Myocyte (in vitro differentiated cells): ENCODE measurements at places on chromosomes 2 and 18. TPM values are rescaled to one million over a fixed set of nuclear protein-coding genes. Genes with fewer than 3 reads are reported as not detected.

DNA sequence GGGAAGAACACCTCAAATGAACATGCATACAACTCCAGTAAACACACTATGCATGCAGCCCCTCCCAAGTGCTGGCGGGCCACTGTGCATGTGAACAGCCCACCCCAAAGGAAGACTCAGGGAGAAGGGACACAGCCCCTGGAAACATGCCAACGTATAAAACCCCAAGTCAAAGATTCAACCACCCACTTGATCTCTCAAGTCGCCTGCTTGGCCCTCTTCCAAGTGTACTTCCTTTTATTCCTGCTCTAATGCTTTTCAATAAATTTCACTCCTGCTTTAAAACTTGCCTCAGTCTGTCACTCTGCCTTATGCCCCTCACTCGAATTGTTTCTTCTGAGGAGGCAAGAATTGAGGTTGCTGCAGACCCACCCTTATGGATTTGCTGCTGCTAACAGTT is 139.1 kb downstream of the C1D start:
- DNase-seq, result no peak

DNA sequence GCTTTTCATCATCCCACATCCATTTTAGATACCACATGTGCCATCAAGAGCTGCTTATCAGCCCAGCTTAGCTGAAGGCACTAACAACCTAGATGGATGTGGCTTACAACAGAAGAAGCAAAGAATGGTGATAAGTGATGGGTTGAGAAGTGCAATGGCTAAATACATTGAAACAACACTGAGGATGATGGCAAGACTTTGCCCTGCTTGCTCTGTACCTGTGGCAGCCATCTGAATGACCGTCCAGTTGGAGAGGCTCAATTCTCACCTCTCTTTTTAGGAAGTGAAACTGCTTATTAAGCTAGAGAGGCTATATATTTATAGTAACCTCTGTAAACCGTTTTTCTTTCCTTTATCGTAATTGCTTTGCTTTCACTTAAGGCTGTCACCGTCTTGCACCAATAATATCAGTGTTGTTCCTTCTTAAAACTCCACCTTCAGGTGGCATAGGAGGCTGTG is 5.7 kb downstream of the GPATCH11 start:
- DNase-seq, result no peak

- DNase-seq, result no peak
These were observed 195.5 kb downstream of the ANAPC1 start for GRCh38 chr2:111688482-111688881.

GRCh38 chr2:45813003-45813941 is 161.8 kb downstream of the PRKCE start:
- no peak for DNase-seq

DNA sequence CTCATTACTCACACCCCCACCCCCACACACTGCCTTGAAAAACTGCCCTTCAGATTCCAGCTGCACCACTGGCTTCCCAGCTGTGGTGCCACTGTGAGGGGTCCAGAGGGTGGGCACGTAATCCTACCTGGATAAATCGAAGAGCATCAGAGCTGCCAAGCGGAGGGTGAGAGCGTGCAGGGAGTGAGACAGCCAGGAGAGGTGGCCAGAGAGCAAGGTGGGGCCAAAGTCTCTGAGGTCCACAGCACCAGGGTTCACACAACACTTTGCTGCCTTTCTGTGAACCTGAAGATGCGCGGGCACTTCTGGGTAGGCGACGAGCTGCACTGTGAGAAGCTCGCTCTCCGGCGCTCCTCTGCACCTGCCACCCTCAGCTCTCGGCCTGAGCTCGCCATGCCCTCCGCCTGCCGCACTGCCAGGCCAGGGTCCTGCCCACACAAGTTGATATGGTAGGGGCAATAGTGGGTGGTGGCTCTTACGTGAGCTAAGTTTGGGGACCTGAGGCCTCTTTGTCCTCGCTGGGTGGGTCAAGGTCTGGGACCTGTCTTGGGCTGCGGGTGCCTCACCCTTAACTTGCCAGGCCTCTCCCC is 83.9 kb downstream of the MARCO start:
- no peak for DNase-seq

DNA sequence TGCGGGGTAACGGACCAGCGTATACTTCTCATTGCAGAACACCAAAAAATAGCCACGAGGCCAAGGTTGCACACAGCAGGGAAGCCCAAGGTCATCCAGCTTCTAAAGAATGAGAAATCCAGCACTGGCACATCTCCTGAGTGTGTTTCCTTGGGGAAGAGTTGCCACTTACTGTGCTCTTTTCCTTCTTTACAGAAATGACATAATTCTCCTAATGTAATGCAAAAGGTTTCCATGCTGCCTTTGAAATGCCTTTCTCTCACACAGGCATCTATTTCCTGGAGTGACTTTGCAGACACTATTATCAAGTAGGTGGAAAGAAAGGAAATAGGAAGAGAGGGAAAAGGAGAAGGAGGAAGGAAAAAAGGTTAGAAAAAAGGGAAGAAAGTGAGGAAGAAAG is 862.1 kb upstream of the CELF4 start:
- no peak for DNase-seq

The BOD1L2 gene
- total RNA-seq, result 0.08 TPM in 1 of 2 replicates, not detected in the other

- DNase-seq, result no peak
These were observed 783.7 kb upstream of the SOX11 start for GRCh38 chr2:4908461-4908860.

The IL1R2 gene
- not detected in 2 replicates for total RNA-seq

DNA sequence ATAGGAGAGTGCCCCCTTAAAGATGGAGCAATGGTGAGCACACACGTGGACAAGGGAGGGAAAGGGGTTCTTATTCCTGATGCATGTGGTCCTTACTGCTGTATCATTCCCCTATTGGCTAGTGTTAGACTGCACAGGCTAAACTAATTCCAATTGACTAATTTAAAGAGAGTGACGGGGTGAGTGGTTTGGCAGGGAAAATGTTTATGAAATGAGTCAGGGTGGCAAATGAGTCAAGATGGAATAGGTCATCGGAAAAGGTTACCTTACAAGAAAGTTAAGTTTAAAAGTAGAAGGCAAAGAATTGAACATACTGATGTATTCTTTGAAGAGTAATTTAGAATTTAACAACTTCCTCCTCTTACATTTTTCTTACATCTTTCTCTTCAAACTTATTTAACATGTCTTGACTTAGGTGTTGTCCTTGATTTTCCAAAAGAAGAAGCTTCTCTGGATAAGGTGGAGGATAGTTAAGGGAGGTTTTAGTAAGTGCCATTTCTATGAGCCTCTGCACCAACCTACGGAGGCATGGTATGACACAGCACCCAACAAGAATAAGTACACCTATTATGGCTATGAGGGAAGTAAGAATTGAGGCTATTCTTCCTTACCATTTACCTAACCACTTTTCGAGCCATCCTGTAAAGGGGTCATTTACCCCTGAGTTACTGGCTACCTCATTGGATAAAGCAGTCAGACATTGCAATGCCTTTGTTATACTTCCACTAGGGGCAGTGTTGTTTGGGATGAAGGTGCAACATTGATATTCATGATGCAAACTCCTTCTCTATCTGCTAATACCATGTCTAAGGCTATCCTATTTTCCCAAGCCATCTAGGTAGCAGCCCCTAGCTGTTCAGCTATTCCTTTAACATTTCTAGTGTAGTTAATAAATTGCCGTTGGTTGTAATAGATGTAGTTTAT is 1345.8 kb upstream of the LRRTM1 start:
- no peak for DNase-seq

- no peak for DNase-seq
These were observed 15.3 kb upstream of the ARID5A start for GRCh38 chr2:96521219-96521618.

- DNase-seq, result no peak
These were observed 19.2 kb downstream of the SH3RF3 start for GRCh38 chr2:109148117-109148746.

The ZNF385B gene
- 1.2 and 2.9 TPM in 2 replicates for total RNA-seq

DNA sequence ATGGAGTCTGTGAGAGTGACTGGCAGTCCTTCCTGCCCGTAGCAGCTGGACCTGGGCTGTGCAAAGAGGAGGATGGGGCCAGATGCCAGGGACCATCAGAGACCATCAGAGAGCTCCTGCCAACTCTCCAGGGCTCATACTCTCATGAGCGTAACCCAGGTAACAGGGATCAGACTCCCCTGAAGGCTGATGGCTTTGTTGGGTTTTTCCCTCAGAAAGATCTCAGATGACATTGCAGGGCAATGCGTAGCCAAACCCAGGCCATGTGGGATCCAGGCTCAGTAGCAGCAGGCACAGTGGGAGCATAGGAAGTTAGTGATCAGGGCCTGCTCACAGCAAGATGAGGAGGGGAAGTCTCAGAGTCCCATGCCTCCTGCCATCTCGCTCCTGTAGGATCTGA is 218.0 kb downstream of the LOXHD1 start:
- no peak for DNase-seq

DNA sequence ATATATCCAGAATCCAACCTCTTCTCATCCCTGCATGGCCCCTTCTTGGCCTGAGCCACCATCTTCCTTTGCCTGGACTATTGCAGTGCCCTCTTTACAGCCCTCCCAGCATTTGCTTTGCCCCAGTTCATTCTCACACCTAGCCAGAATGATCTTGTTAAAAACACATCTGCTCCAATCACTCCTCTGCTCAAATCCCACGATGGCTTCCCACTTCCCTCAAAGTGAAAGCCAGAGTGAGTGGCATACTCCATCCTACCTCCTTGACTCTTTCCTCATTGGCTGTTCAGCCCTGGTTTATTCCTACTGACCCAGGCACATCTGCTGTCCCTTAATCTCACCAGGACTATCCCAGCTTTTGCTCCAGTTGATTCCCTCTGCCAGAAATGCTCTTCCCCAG is 14.7 kb downstream of the SULT6B1 start:
- DNase-seq, result peak; percentile 42

- DNase-seq, result peak; percentile 84
These were observed 31.1 kb downstream of the SLC40A1 start for GRCh38 chr2:189549449-189549832.

The FSHR gene
- 0.16 and 0.19 TPM in 2 replicates for total RNA-seq

The C18orf54 gene
- total RNA-seq, result 1.8 and 3.0 TPM in 2 replicates

- DNase-seq, result no peak
These were observed 6.9 kb downstream of the RAB31 start for GRCh38 chr18:9715088-9715343.

GRCh38 chr2:24153478-24153877 is 21.4 kb upstream of the FAM228A start:
- DNase-seq, result no peak

- DNase-seq, result peak; percentile 5
These were observed 407.0 kb downstream of the DSEL start for GRCh38 chr18:67109535-67109934.

GRCh38 chr2:20434588-20435294 is 12.1 kb upstream of the RHOB start:
- no peak for DNase-seq

DNA sequence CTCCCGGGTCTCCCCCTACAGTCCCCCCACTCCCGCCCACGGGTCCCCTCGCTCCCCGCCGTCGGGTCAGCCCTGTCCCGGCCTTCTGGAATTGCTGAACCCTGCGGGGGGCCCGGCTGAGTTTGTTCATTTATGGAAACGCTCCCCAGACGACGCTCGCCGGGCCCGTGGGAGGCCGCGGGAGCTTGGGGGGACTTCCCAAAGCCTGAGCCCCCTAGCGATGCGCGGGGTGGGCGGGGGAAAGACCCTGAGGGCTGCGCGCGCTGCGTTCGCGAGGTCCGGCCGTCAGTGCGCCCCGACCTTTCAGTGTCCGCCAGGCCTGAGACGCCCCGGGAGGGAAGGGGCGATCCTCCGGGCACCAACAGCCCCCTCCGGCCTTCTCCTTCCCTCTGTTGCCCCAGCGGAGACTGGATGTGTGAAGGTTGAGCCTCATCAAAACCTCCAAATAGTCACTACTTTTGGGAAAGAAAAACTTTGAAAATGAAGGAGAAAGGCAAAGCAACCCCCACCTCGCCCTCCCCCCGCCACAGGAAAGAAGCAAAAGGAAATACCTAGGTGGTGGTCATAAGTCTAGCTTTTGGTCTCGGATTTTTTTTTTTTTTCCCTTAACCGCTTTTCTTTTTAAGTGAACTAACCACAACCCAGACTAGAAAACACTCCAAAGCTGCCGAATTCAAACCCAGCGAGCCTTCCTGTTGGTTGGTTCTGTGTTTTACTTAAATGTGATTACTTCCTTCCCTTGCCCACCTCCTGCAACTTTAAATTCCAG is 509 bp upstream of the CYS1 start:
- no peak for DNase-seq

The NYAP2 gene
- total RNA-seq, result 0.05 TPM in 1 of 2 replicates, not detected in the other

GRCh38 chr18:58581265-58581664 is 47.6 kb downstream of the ALPK2 start:
- peak; percentile 85 for DNase-seq

The GALR1 gene
- total RNA-seq, result not detected in 2 replicates

The SERPINB7 gene
- total RNA-seq, result 4.5 and 6.4 TPM in 2 replicates

DNA sequence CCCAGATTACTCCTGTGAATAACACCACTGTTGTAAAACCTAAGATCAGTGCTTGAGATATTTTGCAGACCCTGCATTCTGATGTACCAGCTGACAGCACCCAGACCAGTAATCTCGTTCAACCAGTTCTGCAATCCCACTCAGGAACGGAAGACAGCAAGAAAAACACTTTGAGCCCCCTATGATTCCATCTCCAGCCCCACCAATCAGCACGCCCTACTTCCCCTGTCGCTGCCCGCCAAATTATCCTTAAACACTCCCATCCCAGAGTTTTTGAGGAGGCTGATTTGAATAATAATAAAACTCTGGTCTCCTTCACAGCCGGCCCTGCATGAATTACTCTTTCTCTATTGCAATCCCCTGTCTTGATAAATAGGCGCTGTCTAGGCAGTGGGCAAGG is 173.9 kb upstream of the CDH2 start:
- no peak for DNase-seq

GRCh38 chr2:203999835-204000234 is 63.3 kb downstream of the ICOS start:
- DNase-seq, result no peak

DNA sequence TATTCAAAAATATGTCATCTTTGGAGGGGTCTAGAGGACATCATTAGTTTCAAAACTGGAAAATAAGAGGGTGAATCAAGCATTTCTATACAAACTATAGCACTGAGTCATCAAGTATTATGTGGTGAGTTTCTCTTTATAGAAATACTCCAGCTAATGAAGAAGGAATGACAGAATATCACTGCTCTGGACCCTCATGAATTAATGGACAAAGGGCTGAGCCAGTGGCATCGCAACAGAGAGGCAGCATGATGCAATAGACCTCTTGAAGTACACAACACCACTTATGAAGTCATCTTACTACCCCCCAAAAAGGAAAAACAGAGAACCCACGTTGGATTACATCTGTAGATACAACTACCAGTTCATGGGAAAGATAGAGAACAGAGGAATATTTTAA is 27.4 kb upstream of the EIF2AK3 start:
- DNase-seq, result no peak

The GPAT2 gene
- not detected in 2 replicates for total RNA-seq

- DNase-seq, result no peak
These were observed 96.7 kb upstream of the CNTNAP5 start for GRCh38 chr2:123928358-123928757.

GRCh38 chr18:46462523-46462922 is 194.5 kb downstream of the LOXHD1 start:
- DNase-seq, result no peak
